CD8-positive, alpha-beta T cell (primary cell): ENCODE measurements at places on chromosomes 12 and 14. TPM values are rescaled to one million over a fixed set of nuclear protein-coding genes. Genes with fewer than 3 reads are reported as not detected.

The SMCO3 gene
- total RNA-seq, result not detected

DNA sequence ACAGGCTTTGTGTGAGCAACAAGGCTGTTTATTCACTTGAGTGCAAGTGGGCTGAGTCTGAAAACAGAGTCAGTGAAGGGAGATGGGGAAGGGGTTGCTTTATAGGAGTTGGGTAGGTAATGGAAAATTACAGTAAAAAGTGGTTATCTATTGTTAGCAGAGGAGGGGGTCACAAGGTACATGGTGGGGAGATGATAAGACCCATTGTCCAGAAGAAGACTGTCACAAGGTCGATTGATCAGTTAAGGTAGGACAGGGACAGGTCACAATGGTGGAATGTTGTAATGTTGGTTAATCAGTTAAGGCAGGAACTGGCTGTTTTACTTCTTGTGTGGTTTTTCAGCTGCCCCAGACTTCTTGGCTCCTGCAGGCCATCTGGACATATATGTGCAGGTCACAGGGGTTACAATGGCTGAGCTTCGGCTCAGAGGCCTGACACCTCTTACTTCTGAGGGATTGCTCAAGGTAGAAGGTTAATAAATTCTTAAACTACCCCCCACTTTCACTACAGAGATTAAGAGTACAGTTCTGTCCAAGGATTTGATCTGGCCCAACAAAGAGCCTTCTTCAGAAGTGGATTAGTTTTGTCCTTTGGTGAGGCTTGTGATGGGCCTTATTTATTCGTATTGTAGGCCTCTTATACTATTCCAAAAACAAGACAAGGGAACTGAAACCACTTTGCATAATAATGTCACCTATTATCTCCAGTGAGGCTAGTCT, 13.8 kb upstream of the DHRS4 start:
- no peak for DNase-seq

DNA sequence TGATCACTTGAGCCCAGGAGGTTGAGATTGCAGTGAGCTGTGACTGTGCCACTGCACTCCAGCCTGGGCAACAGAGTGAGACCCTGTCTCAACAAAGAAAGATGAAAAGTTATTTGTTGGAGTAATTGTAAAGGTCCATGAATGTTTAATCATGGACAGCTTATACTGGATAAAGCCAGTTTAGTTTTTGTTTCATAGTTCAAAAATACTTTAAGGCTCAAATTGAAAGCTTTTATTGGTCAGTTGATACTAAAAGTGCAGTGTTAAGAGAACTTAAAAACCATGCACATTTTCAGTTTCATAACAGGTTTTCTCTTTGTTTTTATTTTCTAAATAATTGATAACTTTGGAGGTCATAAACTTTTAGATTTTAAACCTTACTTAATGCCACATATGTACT, 108.4 kb downstream of the MON2 start:
- DNase-seq, result no peak

DNA sequence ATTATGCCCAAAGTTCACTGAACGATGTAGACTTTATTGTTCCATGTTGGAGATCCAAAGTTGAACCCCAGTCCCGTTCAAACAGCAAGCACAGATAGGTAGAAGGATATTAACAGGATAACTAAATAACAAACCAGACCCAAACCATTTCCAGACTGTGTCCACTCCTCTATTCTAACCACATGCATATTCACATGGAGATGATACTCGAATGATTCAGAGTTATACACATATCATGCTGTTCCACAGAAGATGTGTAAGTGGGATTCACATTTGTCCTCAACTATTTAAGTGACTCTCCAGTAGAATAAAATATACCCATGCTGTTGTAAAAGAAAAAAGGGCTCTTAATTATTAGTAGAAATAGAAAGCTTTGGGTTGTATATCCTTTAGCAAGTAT, 185.9 kb downstream of the ITPR2 start:
- no peak for DNase-seq

The BRI3BP gene
- total RNA-seq, result 0.81 TPM

- no peak for DNase-seq
Measured at GRCh38 chr14:60965402-60965801, 15.5 kb downstream of the TRMT5 start.

- DNase-seq, result no peak
Measured at GRCh38 chr12:18281941-18282340, 20.6 kb downstream of the PIK3C2G start.

DNA sequence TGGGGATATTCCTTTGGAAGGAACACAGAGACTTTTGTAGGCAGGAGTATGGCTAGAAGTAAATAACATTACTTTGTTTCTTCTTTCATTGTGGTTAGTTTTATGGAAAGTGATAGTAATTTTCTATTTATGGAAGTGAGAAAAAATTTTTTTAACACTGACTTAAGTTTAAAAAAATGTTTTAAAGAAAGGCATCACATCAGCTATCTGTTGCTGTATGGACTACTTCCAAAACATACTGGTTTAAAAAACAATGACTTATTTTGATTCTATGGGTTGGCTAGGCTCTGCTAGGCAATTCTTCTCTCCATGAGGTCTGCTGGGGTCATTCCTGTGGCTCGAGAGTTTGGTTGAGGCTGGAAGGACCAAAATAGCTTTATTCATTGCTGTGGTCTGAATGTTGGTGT, 31.7 kb upstream of the SLC38A2 start:
- no peak for DNase-seq

GRCh38 chr12:66910366-66910974, 231.6 kb upstream of the GRIP1 start:
- peak; percentile 42 for DNase-seq

The ERBB3 gene
- 0.90 TPM for total RNA-seq

DNA sequence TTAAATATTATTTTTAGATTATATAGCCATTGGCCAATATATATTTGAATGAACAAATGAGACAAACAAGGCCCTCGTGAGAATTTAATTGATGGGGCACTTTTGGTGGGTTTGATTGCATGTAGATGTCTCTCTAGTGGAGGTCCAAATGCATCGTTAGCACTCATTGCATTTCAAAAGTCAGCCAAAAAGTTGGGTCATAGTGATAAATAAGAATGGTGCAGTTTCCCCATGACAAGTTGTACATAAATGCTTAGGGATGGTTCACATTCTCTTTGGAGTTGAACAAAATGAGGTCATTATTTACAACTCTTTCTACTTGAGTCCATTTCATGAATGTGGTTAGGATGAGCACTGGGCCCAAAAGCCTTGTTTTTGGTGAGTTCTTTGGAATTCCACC, 1.0 kb downstream of the BEST3 start:
- DNase-seq, result no peak

DNA sequence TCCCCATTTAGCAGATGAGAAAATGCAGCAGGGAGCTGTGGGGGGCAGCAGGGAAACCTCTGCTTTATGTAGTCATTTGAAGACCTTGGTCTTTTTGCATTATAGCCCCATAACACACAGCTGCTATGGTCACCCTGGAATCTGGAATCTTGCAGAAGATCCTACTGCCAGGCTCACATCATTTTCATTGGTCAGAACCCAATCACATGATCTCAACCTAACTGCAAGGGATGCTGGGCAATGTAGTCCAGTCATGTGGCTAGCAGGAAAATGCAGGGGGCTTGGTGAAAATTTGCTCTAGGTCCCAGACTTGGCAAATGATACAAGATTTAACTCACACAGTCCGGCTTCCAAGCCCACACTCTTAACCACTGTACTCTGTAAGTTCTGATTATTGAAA, 1028.7 kb downstream of the AACS start:
- no peak for DNase-seq
